Upper lobe of right lung (tissue), 1 donor: ENCODE measurements at places on chromosomes 7 and 10. TPM values are rescaled to one million over a fixed set of nuclear protein-coding genes. Genes with fewer than 3 reads are reported as not detected.

GRCh38 chr7:105352901-105353668, 35.6 kb downstream of the SRPK2 start:
- DNase-seq: no peak

DNA sequence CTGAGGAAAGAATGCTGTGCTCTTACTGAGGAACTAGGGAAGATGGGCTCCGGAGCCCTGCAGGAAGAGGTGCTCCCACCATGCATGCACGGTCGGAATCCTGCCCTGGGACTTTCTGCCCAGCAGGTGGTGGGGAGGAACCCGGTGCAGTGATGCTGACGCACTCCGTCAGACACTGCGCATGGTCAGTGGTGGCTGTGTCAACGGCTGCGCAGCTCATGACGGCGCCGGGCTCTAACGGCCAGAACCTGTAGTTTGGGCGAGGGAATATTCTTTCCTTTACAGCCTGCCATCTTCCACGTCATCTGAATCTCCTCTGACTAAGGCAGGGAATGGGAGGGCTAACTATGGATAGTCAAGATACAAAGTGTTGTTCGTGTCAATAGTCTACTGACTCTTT, 189.2 kb upstream of the MGMT start:
- no peak for DNase-seq

- no peak for DNase-seq
Measured at GRCh38 chr10:62587011-62587410, 212.8 kb downstream of the ZNF365 start.

Gene CYP26A1
- total RNA-seq: not detected

GRCh38 chr10:32142646-32143045, 86.4 kb upstream of the KIF5B start:
- DNase-seq: no peak

Gene OGA
- total RNA-seq: 91.6 TPM

DNA sequence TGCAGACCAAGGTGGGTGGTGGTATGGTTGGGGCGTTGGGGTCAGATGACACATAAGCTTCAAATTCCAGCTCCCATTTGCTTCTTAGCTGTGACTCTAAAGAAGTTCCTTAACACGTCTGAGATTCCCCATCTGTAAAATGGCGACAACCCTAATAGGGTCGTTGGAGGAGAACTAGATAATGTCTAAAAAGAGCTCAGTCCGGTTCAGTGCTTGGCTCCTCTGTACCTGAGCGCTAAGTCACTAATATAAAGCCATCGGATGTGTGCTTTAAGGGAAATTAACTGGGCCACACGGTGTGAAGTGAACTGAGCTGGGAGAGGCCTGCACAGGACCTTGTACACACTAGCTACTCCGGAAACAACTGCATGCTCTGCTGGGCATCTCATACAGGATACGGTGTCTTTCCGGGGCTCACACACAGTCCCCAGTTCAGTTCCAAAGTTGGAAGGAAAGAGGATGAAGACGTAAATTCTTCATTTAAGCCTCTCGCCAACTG, 476 bp upstream of the ZFYVE27 start:
- no peak for DNase-seq

DNA sequence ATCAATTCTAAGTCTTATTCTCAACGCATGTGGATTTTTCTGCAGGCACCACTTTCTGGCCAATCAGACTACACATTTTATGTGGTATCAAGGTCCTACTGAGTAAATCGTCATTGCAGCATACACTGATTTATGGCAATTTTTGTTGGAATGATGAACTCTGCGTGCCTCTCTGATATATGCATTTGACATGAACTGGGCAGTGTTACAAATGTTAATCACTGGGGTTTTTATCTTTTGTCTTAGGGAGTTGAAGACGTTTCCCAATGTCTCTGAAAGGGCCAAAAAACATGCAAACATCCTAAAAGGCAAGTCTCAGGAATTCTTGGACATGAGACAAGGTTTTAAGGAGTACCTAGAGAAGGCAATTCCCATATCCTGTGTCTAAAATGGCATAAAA, 809.5 kb upstream of the CELF2 start:
- DNase-seq: no peak

DNA sequence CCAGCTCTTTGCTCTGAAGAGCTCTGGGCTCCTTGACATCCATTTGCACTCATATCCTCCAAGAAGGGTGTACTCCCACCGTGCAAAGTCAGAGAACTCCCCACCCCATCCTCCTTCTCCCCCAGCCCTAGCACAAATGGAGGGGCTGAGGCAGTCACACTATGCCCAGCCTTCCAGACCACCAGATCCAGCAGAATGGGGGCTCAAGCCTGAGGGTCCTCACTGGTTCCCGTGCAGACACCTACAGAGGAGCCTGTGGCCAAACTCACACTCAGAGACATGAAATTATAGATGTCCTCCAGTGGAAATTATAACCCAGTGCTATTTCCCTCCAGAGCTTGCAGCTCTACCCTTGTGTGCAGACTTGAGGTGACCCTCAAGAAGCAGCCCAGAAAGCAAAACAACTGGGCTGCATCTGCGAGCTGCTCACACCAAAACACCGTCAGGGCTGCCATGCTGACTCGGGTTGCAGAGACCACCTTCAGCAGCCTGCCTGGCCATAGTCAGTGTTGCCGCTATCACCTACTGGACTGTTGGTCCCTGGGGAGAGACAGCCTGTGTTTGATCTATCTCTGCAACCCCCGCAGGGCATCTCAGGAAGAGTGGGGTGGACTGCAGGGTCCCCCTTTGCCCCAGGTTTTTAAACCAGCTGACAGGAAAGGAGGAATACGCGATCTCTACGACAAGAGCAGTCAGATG, 7.4 kb downstream of the ZNF488 start:
- no peak for DNase-seq

Gene PARD3
- total RNA-seq: 38.5 TPM

DNA sequence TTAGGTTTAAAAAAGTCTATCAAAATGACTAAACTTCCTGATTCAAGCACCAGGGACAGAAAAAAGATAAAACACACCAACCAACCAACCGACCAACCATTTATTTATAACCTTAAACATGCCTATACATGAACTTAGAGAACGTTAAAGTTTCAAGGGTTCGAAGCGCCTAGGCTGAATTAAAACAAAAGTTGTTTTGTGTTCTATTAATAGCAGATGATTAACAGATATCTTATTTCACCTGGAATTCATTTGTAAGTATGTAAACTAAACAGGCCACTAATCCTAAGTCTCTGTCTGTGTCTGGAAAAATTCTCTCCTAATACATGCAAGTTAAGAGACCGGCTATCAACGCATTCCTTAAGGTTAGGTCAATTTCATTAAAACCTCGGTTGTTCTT, 1.4 kb downstream of the BAIAP2L1 start:
- no peak for DNase-seq

- no peak for DNase-seq
Measured at GRCh38 chr7:151207315-151207714, 3.0 kb downstream of the H2BK1 start.

GRCh38 chr10:121851786-121852185, 76.0 kb downstream of the ATE1 start:
- no peak for DNase-seq

Gene SLC26A3
- not detected for total RNA-seq

DNA sequence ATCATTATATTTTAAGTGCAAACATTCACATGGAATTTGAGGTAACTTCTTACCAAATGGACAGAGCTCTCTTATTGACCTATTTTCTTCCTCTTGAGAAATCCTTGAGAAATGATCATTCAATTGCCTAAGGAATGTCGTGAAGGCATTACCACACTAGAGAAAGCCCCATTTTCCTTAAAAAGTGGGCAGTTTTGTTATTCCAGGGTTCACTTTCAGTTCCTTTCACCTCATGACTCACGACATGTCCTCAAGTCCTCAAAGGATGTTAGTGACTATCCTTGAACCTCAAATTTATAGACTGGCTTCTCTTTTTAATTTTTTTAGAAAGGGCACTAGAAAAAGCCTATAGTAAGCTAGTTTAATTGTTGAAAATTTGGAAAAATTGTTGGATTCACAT, 40.4 kb upstream of the SMIM30 start:
- no peak for DNase-seq

Gene PIK3CG
- total RNA-seq: 15.7 TPM

Gene OR2F2
- total RNA-seq: not detected

- DNase-seq: no peak
Measured at GRCh38 chr10:6601246-6601805, 21.2 kb upstream of the PRKCQ start.

Gene AP1S1
- total RNA-seq: 24.0 TPM

Gene ZNF804B
- not detected for total RNA-seq

- DNase-seq: no peak
Measured at GRCh38 chr7:154581251-154581890, 421.6 kb downstream of the PAXIP1 start.
